Lung (tissue), 17 donors: ENCODE measurements at places on chromosomes 6 and 20. TPM values are rescaled to one million over a fixed set of nuclear protein-coding genes. Genes with fewer than 3 reads are reported as not detected.
A peak's percentile ranks its signal among the peaks of the same experiment; 100 is the strongest.

DNA sequence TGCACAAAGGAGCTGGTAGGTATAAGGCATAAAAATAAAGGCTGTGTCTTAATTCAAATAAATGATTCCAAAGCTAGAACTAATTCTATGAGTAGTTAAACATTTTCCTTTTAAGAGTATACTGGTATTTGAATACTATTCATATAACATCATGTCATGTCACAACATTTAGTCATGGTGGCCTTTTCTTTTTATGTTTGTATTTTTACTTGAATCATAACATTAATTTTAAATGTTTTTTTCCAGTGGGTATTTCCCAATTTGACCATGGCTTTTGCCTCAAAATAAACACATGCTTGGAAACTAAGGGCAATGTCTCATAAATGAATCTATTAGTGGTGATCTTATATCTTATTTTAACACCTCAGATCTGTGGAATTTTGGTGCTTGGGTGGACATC lies 177.1 kb downstream of the CD109 start:
- no peak for DNase-seq

DNA sequence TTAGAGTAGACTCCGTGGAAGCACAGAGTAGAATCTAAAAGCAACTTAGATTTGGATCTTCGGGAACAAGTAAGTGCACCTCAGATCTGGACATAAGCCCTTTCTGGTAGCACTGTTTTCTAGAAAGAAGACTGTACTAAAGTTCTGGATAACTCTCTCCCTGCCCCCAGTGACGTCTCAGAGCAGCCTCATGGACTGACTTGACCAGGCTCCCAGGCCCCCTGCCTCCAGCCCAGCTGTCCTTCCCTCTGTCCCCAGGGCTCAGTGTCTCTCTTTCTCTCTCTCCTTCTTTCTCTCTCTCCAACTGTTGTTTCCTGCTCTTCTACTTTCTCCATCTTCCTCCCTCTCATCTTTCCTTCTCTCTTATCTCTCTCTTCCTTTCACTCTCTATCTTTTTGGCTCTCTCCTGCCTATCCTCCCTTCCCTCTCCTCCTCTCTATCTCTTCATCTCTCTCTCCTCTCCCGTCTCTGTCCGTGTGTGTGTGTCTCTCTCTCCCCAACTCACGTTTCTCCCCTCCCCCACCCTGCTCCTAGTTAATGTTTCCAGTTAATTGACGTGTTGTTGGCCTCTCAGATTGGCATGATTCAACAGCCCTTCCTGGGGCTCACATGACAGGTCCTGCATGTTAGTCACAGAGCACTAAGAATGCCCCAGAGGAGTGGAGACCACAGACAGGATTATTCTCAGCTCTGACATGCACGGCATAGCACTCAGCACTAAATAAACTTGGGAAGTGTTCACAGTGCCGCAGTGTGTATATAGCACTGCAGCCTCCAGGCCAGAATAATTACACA lies 180.4 kb upstream of the FOXQ1 start:
- DNase-seq = peak; percentile 81

- DNase-seq = no peak
Measured at GRCh38 chr6:166834049-166834448, 122.3 kb downstream of the RNASET2 start.

DNA sequence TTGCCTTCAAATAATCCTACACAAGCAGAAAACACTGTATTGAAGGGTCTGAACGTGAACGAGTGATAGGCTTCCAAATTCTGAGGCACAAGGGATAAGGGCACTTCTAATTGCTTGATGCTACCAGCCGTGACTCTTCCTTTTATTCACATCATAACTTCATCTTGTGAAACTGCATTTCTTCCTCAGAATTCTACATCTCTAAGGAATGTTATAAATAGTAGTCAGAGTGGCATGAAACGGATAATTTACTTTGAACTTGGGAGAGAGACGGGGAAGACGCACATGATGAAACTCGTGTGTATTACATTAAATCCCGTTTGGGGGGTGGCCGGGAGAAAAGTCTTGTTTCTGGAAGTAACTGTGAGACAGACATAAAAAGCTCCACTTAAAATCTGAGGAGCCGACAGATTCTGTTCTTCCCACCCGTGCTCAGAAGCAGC lies 754 bp downstream of the HDDC2 start:
- DNase-seq = no peak

GRCh38 chr20:46206025-46206424 lies 87.9 kb downstream of the CD40 start:
- peak; percentile 13 for DNase-seq

GRCh38 chr6:34285448-34286164 lies 36.8 kb upstream of the SMIM29 start:
- no peak for DNase-seq

DNA sequence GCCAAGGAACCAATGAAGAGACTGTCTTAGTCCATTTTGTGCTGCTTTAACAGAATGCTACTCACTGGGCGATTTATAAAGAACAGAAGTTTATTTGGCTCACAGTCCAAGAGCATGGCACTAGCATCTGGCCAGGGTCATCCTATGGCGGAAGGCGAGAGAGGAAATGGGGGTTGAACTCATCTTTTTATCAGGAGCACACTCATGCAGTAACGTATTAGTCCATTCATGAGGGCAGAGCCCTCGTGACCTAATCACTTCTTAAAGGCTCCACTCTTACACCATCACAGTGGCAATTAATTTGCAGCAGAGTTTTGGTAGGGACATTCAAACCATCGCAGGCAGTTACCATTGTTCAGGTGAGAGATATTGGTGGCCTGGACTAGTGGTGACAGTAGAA lies 8.5 kb downstream of the ARFGEF2 start:
- DNase-seq = no peak

SMLR1 gene
- total RNA-seq = not detected

CCNC gene
- total RNA-seq = 46.4 TPM

NOP56 gene
- total RNA-seq = 73.3 TPM

GABRR2 gene
- total RNA-seq = 1.3 TPM
